ENCODE measurements at places on chromosomes 12 and 14.

- DNase-seq: no peak
Observed at GRCh38 chr12:100234591-100235304, 32.1 kb downstream of the DEPDC4 start.

DNA sequence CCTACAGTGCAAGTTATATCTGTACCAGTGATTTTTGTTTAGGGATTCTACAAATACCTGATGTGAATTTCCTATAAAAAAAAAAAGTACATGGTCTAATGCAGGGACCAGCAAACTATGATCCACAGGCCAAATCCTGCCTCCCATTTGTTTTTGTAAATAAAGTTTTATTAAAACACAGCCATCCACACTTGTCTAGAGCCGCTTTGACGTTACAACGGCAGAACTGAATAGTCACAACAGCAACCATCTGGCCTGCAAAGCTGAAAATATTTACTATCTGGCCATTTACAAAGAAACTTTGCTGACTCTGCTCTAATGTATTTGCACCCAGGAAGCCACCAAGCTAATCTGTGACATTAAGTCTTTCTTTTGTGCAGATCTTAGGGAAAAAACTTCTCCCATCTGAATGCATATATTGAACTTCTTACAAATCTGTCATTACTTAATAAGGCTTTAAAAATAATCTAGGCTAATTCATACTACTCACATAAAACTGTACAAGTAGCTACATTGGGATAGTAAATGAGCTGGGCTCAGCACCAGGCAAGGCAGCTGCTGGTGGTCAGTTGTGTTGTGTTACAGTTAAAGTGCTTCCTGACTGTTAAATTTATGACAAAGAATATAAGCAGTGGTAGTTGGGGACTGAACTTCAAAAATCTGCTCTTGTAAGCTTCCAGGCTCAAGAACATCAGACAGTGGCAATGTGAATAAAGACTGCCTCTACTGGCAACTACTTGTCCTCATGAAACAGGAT lies 303.3 kb downstream of the MED13L start:
- DNase-seq: no peak

- DNase-seq: no peak
Observed at GRCh38 chr12:116481726-116482125, 77.5 kb upstream of the MAP1LC3B2 start.

DNA sequence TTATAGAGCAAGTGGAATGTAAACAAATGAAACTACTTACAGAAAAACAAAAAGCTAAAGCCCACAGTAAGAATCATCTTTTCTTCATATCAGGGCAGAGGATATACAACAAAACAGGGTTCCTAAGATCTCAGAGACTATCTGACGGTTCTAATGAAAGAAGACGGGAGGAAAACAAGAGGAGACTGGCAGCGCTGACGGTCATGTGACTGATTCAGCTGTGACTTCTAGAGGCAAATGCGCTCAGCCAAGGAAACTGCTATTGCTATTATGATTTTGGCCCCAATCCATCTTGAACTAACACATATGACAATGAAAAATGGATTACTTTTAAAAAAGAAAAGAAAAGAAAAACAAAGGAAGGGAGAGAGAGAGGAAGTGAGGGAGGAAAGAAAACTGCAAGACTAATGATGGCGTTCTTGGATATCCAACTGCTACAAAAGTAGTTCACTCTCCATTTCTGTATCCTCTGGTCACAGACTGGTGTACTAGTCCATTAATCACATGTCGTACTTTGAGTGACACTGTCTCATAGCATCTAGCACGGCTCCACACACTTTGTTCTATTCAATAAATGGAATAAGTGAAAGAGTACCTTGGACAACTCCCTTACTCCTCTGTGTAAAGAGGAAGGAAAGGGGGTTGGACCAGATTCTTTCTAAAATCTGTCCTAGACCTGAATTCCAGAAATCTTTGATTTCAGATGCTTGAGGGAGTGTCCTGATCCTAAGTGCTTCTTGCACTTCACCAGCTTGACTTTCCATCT lies 119.3 kb downstream of the DAD1 start:
- no peak for DNase-seq

GRCh38 chr14:74548881-74549280 lies 55.3 kb downstream of the ISCA2 start:
- no peak for DNase-seq

GRCh38 chr12:52203079-52203921 lies 11.5 kb upstream of the KRT80 start:
- DNase-seq: no peak

Data from stimulated activated CD8-positive, alpha-beta memory T cell treated with anti-CD3 and anti-CD28 coated beads, Interleukin-2, amount 100 ng/mL, for 1 hour (primary cell).